ENCODE measurements at places on chromosomes 13 and 19.
A peak's percentile ranks its signal among the peaks of the same experiment; 100 is the strongest.

- no peak for DNase-seq
These were observed 14.0 kb downstream of the PDX1 start for GRCh38 chr13:27933580-27934328.

DNA sequence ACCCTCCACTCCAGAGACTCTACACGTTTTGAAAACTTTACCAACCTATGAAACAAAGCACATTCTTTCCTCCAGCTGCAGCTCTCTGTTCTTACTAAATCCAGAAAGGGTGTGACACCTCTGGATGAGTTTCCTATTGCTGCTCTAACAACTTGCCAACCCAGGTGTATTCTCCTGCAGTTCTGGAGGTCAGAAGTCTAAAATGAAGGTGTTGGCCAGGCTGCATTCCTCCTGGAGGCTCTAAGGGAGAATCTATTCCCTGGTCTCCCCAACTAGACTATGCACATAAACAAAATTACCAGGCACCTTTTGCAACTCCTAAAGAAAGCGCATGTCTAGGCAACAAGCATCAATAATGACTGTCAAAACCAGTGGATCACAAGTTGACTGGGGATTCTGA, 128.8 kb downstream of the NUFIP1 start:
- no peak for DNase-seq

- DNase-seq = no peak
These were observed 16.2 kb downstream of the CCDC97 start for GRCh38 chr19:41325947-41326706.

DNA sequence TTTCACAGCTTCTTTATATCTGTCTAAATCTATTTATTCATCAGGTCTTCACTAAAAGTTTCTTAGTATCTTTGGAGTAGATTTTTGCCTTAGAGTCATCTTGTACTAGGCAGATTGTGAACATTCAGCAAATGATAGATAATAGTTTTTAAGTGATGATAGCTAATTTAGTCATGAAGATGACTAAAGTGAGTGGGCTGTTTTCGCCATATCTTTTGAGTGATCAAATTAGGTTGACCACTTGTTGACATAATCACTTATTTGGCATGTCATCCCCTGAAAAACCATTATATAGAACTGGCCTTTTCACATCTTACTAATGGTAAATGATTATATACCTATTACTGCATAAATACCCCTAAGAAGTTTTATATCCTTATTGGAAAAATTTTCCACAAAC, 999.2 kb downstream of the PCDH17 start:
- no peak for DNase-seq

- DNase-seq = peak; percentile 68
These were observed 100.6 kb upstream of the FRY start for GRCh38 chr13:31930901-31931522.

DNA sequence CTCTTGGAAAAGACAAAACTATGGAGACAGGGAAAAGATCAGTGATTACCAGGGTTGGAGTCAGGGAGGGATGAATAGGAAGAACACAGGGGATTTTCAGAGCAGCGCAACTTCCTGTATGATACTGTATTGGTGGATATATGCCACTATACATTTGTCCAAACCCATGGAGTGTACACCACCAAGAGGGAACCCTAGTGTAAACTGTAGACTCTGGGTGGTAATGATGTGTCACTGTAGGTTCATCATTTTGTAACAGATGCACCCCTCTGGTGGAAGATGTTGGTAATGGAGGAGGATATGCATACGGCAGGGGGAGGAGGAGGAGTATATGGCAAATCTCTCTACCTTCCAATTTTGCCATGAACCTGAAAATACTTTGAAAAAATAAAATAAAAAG, 68.1 kb downstream of the UFM1 start:
- DNase-seq = peak; percentile 49

- no peak for DNase-seq
These were observed 14.6 kb downstream of the PDS5B start for GRCh38 chr13:32600890-32601289.

- DNase-seq = no peak
These were observed 1.6 kb downstream of the NACC1 start for GRCh38 chr19:13119627-13120026.

- DNase-seq = no peak
These were observed 289.4 kb downstream of the FOXO1 start for GRCh38 chr13:40376867-40377535.

GRCh38 chr19:54436628-54437252, 12.3 kb upstream of the LENG8 start:
- no peak for DNase-seq
